ENCODE measurements at places on chromosomes 3 and 15.

- DNase-seq = no peak
Observed at GRCh38 chr3:197615430-197615829, 59.7 kb upstream of the BDH1 start.

DNA sequence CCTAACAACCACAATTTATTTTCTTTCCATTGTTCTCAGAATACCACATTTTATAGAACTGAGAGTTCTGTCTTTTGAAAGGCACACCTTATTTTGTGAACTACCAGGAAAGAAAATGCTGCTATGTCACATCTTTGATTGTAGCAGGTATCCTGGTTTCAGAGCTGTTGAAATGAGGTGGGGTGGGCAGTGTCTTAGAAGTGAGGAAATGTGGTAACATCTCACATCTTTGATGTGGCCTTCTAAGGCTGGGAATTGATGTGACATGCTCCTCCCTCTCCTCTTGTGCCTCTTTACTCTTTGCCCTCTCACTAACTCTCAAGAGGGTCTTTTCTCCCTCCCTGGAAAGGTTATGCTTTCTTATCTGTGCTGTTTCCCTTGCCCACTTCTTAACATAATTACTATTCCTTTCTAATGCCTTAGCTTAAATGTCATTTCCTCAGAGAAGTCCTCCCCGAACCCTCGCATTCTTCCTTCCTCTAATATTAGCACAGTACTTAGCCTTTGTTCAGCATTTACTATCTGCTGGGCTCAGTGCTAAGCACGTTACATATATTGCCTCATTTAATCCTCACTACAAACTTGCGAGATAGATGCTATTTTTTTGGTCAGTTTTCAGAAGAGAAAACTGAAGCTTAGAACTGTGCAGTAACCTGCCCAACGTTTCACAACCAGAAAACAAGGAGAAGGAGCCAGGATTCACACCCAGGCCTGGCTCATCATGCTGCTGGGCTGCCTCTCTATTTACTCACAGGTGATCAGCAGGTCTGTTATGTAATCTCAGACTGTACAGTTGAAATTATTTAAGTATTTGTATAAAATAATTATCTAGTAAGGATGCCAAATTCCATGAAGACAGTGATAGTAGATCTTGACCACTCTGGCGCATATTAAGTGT, 24.0 kb upstream of the SPTSSB start:
- DNase-seq = no peak

GRCh38 chr3:39812537-39812936, 3.1 kb downstream of the MYRIP start:
- no peak for DNase-seq

DNA sequence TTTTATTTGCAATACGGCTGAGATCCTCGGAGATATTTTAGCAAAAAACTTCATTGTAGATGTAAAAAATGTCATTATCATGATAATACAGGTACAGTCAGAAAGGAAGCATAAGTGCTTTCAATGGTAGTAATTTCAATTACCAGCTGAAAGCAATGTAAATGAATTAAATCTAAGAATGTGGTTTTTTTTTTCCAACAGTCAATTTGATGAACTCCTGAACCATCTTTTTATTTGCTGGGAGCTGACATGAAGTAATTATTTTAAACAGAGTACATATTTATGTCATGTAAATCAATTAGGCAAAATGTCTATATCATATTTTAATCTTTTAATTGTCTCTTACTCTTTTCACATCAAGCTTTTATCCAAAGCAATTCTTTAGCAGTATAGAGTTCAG, 70.6 kb downstream of the MORC1 start:
- no peak for DNase-seq

- DNase-seq = no peak
Observed at GRCh38 chr3:23685541-23686258, 120.1 kb upstream of the UBE2E1 start.

- no peak for DNase-seq
Observed at GRCh38 chr15:57195326-57195725, 181.0 kb upstream of the CGNL1 start.
